GM20000 (cell line): ENCODE measurements at places on chromosomes 16 and 17.

DNA sequence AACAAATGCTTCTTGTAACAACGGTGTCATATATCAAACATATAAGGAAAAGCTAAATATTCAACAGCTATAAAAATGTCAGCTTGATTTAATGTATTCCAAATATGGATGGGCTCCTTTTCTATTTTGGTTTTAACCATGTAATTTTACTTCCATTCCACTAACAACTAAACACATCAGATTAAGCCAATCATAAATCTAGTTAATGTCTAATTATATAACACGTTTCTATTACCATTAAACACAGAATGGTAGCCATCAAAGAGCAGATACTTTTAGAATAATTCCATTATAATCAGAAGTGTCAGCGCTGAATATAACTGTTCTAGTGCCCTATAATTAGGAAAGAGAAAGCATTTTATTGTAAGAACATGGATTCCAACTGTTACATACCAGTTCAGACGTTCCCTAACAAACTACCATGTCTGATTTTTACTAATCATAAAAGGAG lies 10.0 kb downstream of the CMC2 start:
- DNase-seq = no peak

DNA sequence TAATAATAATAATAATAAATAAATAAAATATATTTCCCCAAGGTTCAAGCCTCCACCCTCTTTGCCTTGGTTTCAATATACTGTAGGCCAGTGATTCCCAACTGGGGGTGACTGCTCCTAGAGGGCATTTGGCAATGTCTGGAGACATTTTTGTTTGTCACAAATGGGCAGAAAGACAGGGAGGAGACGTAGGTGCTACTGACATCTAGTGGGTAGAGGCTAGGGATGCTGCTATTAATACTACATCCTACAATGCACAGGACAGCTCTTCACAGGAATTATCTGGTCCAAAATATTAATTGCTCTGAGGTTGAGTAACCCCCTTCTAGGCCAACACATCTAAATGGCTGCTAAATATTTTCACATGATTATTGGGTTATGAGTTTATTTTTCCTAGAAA lies 12.8 kb upstream of the PRR14 start:
- no peak for DNase-seq

DNA sequence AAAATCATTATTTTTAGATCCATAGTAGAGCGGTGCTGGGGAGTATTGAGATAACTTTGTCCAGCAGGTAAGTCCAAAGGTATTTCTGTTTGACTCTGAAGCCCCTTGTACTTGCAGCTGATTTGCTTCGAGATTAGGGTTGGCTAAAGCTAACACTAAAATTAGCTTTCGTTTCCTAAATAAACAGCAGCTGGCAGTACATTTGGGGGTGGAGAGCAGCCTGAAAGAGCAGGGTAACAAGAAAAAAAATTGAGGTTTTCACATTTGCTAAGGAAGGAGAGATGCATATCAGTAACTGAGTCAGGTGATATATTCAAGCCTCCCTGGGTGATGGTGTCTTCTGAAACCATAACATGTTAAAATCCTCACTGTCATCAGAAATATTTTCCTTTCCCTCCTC lies 37.4 kb upstream of the TMC5 start:
- DNase-seq = no peak

DNA sequence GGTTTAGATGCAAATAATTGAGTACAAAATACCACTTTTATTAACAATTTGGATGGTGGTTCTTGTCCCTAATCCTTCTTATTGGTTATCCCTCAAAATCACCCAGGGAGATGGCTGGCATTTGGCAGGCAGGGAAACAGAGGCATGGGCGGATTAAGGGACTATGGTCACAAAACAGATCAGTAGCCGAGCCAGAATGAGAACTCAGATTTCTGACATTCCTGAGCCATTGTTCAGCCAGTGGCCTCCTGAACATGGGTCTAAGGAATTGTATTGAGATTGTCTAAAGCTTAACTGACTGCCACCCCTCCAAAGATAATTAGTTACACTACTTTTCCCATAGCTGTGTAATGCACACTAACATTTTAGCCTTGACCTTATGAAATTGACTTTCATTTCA lies 88.4 kb downstream of the CHD9NB start:
- DNase-seq = no peak

GRCh38 chr17:17175917-17176316 lies 30.2 kb downstream of the PLD6 start:
- no peak for DNase-seq

DNA sequence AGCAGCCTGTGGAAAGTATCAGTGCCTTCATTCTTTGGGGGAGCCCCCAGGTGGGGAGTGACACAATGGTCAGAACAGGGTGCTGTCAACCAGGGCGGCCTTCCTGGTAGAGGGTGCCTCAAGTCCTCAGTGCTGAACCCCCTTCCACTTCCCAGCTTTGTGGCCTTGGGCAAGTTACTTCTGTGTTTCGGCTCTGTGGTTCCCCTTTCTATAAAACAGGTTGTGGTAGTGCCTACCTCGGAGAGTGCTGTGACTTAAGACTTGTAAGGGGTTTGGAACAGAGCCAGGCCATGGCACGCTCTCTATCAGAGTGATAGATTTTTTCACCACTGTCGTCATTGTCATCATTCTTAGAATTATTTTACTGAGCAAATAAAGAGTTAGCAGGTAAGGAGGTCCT lies 141.1 kb downstream of the CCDC182 start:
- DNase-seq = no peak

- DNase-seq = no peak
These were observed 239.0 kb downstream of the PMP22 start for GRCh38 chr17:15026088-15026487.

- no peak for DNase-seq
These were observed 95.5 kb downstream of the GNAO1 start for GRCh38 chr16:56286809-56287208.

- DNase-seq = no peak
These were observed 675 bp downstream of the RNF213 start for GRCh38 chr17:80261159-80261894.

DNA sequence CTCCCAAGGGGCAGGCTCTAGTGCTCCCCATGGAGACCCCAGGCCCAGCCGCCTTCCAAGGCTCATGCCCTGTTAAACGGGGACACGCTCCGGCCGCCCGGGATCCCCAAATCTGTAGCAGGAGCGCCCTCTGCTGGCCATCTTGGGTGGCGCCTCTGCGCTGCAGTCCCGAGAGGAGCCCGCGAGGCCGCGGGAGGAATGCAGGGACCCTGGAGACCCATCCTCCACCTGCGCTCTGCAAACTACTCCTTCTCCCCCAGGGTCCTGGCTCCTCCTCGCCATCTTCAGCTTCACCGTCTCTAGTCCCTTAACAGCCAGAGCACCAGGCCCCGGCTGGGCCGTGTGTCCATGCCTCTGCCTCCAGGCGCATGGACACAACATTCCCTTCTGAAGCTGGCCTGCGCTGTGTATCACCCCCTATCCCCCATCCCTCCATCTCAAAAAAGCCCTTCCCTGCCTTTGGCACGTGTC lies 23.6 kb upstream of the KRT17 start:
- DNase-seq = peak; percentile 90

GRCh38 chr17:50501054-50501453 lies 7.2 kb upstream of the MYCBPAP start:
- DNase-seq = no peak

GRCh38 chr16:89144681-89145080 lies 26.9 kb upstream of the CDH15 start:
- DNase-seq = no peak

GRCh38 chr17:42065201-42065600 lies 14.8 kb upstream of the C17orf113 start:
- no peak for DNase-seq

- DNase-seq = no peak
These were observed 168.1 kb upstream of the RBL2 start for GRCh38 chr16:53266156-53266555.

GRCh38 chr17:81097134-81097942 lies 62.4 kb downstream of the BAIAP2 start:
- peak; percentile 68 for DNase-seq

DNA sequence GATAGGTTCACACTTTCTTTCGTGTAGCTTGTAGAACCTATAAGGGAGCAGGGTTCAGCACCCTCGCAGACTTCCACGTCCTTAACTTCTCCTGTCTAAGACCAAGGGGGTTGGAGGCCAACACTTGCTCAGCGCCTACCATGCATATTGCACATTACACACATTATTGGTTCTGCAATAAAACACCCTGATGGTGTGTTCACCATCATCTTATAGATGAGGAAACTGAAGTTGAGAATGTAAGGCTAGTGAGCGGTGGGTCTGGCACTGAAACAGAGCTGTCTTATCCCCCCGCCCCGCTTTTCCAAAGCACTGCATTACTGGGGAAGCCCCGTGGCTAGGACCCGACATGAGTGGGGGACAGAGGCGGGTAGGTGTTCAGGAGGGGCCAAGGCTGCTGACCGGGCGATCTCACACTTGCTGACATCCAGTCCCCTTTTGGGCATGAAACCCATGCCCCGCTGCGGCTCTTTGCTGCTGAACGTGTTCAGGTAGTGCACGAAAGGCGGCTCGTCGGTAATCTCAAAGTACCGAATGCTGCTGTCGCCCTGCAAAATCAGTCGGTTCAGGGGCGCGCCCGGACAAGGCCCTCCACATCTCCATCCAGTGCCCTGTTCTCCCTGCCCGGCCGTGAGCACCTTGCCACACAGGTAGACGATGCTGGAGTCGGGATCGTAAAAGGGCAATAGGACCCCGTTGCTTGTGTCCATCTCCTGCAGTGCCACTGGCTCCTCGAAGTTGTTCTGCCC lies 6.2 kb downstream of the CORO6 start:
- DNase-seq = no peak

DNA sequence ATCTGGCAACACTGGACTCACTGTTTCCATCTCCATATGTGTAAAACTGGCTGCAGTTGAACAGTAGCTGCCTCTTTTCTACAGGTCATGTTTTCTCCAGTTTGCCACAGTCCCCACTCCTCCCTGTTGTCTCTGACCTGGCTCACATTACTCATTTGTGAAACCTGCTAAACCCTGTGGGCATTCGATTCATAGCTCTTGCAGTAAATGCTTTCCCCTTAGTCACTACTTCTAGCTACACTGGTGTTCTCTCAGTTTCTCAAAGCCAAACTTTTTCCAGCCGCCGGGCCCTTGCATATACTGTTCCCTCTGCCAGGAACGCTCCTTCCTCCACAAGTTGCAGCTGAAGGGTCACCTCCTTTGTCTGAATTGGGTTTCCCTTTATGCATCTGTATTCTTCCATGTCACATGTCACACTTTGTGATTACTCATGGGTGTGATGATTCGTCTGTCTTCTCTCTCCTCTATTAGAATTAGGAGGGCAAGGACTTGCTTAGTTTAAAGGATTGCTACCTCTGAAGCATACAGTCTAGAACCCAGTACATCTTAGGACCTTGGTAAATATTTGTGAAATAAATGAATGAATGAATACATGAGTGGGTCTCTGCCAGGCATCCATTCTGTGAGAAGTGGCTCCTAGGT lies 15.0 kb upstream of the MT4 start:
- DNase-seq = no peak

GRCh38 chr16:11503566-11503965 lies 83.2 kb downstream of the LITAF start:
- no peak for DNase-seq

GRCh38 chr17:69269131-69269998 lies 40.7 kb upstream of the ABCA10 start:
- DNase-seq = no peak

GRCh38 chr16:87860553-87861299 lies 8.6 kb downstream of the SLC7A5 start:
- no peak for DNase-seq

GRCh38 chr16:65121870-65122723 lies at the start of gene CDH11:
Gene CDH11, minus strand, starts transcription at chr16:65122063. Its CDS starts 117,194 bp downstream, at chr16:65004869.
- DNase-seq = no peak

DNA sequence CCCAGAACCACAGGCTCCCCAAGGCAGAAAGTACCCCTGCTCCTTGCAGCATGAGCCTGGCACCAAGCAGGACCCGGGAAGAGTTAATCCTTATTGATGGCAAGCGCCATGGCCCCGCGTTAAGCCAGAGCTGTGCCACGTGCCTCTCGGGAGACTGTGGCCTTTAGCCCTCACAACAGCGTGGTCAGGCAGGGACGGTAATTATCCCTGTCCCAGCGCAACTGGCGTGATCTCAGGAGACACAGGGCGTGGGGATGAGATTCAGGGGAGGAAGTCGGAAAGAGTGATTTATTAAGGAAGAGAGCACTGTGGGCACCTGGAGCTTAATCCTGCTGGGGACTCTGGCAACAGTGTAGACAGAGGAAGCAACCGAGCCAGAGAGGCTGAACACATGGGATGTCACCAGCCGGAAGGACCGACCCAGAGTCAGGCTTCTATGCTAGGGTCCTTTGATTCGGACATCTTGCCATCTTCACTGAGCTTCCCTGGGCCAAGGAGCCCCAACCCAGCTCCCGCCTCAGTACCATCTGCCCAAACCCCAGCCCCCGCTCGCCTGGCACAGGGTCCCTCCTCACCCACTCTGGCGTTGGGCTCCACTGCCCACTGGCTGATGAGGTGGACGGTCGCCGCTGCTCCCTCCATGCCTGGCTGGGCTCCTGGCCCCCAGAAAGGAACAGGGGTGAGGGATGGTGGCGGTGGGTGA lies 16.9 kb downstream of the OTOP3 start:
- DNase-seq = no peak

- DNase-seq = no peak
These were observed 30.1 kb upstream of the MFSD6L start for GRCh38 chr17:8829036-8829941.
